NCI-H2227 treated with DMSO at 0.1 percent for 48 hours (cell line): ENCODE measurements at places on chromosomes 16 and 17.

DNA sequence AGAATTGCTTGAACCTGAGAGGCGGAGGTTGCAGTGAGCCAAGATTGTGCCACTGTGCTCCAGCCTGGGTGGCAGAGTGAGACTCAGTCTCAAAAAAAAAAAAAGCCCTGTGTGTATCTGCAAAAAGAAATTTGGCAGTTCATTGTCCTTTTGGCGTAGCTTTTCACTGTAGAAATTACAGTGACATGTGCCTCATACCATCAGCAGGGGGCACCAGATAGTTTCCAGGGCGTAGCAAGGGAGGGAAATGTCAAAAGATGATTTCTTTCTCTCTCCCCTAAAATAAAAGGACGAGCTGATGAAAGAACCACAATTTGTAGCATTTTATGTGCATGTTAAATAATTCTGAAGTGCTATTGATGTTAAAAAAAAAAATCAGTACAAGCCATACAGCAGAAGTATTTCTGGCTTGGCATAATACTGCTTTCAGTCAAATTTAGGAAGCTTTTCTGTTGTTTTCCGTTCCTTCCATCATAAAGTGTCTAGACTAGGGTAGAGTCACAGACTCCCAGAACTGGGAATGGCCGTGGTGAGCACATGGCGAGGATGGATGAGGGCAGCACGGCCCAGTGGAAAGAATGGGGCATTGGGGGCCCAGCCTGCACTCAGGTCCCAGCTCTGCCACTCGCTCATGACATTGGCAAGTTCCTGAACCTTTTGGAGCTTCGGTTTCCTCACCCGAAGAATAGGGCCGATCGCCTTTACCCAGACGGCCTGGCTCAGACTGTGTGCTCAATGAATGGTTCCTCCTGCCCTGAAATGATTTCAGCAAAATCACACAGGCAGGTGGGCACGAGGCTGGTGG is 59.8 kb upstream of the RPH3AL start:
- DNase-seq, result peak; percentile 9

DNA sequence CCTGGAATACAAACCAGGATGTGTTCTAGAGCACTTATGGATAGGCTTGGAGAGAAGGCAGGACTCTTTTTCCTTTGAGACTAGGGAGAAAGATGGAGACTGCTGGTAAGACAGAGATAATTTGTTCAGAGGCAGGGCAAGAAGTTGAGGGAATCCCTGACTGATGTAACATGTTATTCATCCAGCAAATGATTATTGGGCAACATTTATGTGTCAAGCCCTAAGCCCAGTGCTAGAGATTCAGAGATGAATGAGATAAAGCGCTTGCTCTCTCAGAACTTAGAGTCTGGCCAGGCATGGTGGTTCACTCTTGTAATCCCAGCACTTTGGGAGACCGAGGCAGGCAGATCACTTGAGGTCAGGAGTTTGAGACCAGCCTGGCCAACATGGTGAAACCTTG is 47.8 kb upstream of the NUFIP2 start:
- no peak for DNase-seq

DNA sequence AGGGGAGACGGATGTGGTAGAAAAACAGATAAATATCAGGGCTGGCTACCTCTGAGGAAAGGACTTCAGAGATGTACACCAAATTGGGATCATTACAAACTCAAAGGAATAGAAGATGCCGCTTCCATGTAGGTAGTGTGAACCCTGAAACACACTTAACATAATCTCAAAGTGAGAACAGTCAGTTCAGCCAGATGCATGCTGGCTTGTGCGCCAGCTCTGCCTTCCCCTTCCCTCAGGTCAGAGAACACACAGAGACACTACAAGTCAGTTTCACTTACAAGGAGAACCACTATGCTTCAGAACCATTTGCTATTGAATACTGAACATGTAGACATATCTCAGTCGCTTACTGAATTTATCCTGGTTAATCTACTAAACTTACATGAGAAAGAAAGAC is 176.0 kb upstream of the AXIN2 start:
- no peak for DNase-seq

DNA sequence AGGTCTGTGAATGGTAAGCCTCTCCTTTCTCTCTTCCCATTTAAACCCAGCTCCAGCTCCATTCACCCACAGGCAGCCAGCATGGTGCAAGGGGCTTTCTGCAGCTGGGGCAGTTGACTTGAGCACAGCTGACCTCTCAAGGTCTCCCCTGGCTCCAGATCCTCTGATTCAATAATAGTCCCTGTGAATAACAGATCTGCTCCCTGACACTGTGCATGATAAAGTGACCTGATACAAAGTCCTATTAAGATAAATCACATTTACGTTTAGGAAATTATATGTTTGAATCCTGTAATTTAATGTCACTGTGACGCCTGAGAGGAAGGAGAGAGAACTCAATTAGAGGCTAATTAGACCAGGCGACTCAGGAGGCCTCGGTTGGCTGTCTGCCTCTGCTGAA is 540.4 kb upstream of the CDH11 start:
- DNase-seq, result no peak

- no peak for DNase-seq
These were observed 11.4 kb upstream of the CCL2 start for GRCh38 chr17:34243364-34244320.

DNA sequence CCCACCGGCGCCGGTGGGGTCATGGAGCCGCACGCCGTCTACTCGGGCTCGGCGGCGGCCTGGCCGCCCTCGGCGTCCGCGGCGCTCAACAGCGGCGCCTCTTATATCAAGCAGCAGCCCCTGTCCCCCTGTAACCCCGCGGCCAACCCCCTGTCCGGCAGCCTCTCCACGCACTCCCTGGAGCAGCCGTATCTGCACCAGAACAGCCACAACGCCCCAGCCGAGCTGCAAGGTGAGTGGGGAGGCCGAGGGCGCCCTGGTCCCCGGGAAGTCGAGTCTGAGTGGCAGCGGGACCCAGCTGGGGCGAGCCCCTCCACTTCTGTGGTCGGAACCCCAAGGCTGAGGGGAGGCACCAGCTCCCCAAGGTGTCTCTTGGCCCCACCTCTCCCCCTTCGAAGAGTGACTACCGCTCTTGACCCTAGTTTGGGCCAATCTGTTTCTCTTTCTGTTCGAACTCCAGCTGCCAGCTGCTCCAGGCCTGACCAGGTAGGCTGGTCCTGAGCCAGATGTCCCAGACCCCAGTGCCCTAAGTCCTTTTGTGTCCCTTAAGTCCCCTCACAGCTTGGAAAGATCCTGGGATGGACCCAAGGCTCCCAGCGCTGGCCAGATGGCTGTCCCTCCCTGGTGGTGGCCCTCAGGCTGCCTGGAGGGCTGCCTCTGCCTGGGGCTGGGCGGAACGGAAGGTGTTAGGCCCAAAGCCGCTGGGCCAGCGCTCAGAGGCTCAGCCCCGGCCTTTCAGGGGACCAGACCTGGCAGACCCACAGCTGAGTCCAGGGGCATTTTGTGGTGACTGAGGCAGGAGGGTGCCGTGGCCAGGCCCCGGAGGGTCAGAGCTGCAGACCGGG is 1.2 kb downstream of the FOXF1 start:
- DNase-seq, result no peak

DNA sequence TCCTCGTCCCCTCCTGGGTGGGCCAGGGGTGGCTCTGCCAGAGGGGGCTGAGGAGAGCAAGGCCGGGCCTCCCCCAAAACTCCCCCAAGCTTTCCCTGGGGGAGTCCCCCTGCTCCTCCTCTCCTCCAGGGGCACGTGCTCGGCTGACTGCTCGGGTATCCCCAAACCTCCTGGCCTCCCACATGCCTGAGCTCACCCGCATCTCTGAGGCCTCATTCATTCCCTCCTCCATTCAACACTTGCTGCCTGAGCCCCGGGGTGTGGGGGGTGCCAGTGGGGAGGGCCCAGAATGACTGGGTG is 83.1 kb downstream of the RTN4RL1 start:
- DNase-seq, result no peak

- no peak for DNase-seq
These were observed 29.9 kb downstream of the ABCA6 start for GRCh38 chr17:69111794-69112193.

DNA sequence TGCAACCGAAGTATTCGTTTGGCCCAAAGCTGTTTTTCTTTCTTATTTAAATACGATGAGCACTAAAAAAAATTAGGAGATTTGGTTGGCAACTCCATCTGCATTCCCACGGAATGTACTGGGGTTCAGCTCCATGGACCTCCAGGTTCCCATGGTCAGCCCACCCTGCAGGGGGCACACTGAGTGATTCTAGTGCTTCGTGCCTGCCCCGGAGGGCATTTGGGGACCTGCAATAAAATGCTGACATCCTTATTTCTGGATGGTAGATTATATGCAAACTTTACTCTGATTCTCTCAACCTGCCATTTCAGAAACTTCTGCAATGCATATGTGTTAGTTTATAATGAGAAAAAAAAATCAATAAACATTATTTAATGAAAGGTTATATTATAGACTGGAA is 339.4 kb downstream of the XYLT1 start:
- DNase-seq, result no peak

- no peak for DNase-seq
These were observed 594 bp upstream of the SLC22A31 start for GRCh38 chr16:89200850-89201411.

GRCh38 chr17:47840001-47840741 is 902 bp downstream of the SCRN2 start:
- no peak for DNase-seq

- DNase-seq, result no peak
These were observed 249.5 kb downstream of the CA10 start for GRCh38 chr17:51908841-51909537.

DNA sequence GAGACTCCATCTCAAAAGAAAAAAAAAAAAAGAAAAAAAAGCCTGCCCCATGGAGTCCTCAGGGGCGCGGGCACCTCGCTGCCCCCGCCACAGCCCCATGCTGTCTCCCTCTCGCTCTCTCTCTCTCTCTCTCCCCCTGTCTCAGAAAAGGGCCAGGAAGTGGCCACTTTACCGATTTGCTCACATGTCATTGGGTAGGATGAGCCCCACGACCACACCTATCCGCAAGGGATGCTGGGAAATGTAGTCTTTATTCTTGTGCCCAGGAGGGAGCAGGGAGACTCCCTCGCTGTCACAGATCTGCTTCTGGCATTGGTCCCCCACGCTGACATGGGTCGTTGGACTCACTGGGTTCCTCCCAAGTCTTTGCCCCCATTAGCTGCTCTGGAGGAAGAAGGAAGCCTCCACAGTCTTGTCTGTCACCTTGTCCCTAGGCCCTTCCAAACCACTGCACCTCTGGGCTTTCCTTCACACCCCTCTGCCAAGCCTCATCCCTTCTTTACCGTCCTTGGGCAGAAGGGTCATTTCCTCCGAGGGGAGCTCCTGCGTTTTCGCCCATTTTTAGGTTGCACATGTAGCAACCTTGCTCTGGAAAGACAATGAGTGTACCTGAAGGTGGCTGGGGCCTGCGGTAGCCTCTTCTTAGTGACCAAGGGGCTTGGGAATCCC is 6.9 kb upstream of the GJD3 start:
- DNase-seq, result no peak

GRCh38 chr17:42291129-42291528 is 2.8 kb downstream of the STAT5A start:
- no peak for DNase-seq

GRCh38 chr16:1982013-1982433 is 754 bp upstream of the NOXO1 start:
- DNase-seq, result no peak

DNA sequence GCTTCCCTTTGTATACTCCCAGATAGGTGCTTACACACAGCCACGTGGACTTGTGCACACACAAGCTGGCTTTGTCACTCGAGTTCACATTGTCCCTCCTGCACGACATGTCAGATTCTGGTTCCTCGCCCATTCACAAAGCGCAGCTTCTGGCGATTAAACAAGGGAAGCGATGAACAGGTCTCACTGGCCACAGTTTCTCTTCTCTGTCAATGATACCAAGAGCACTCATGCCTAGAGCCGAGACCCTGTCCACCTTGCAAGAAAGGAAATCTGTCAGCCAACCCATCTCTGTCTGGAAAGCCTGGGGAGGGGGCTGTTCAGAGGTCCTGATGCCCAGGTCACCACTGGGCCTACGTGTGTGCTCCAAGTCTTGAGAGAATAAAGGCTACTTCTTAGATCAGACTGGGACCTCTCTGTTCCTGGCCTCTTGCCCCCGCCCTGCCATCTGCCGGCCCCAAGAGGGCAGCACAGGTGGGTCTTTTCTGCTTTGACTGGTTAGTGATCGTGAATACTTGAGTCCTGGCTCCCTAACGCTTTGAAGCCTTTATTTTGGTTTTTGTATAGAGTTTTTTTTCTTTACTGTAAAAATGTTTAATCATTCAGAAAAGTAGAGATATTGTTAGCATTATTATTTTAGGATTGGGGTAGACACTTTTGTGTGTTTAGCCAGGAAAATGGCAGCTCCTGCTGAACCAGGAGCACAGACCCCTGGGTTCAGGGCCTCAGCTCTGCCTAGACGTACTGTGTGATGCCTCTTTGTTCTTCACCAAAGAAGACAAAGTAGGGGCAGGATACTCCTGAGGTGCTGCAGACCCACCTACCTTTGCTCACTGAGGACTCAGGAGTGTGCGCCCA is 104.7 kb downstream of the MRM1 start:
- DNase-seq, result peak; percentile 51

- peak; percentile 36 for DNase-seq
These were observed 12.0 kb upstream of the MEOX1 start for GRCh38 chr17:43673516-43674323.

DNA sequence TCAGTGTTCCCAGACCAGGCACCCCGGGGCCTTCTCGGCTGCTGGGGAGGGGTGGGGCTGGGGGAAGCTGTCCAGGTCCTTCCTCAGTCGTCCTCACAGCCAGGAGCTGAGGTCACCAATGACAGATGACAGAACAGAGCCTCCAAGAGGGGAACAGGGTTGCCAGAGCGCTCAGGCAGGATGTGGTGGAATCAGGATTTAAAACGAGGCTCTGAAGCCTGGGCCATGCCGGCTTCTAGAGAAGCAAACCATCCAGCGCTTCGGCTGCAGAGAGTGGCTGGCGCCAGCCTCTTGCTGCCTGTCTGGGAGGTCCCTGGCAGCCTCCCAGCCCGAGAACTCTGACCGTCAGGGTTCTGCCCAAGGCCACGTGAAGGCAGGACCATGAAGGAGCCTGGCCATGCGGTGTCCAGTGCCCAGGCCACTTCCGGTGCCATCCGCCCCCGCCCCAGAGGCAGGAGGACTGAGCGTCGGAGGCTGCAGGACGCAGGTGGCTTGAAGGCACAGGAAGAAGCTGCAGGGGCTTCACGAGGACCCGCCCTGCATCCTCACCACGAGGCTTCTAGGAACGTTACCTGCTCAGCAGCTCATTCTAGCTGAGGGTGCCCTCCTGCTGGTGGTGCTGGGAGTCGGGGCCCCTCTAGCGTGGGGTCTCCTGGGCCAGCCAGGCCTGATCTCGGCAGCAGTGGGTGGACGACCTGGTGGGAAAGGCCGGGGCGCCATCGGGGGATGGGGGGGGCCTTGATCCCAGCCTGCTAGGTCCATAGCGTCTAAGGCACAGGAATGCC is 78.5 kb downstream of the KLHDC4 start:
- DNase-seq, result no peak

- no peak for DNase-seq
These were observed 1.4 kb downstream of the RAPGEFL1 start for GRCh38 chr17:40178660-40179059.

- DNase-seq, result no peak
These were observed 14.3 kb downstream of the ZNF213 start for GRCh38 chr16:3149193-3149530.

DNA sequence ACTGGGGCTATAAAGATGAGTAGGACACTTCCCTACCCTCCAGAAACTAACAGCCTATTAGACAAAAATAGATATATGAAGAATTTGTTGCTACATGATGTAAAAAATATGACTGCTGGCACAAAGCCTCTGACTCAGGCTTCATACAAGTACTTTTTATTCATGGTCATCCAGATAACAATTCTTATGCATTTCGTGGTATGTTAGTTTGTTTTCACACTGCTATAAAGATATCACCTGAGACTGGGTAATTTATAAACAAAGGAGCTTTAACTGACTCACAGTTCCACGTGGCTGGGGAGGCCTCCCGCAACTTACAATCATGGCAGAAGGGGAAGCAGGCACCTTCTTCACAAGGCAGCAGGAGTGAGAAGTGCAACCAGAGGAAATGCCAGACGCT is 112.5 kb upstream of the HLF start:
- no peak for DNase-seq
